ENCODE measurements at places on chromosomes 5 and 9.
A peak's percentile ranks its signal among the peaks of the same experiment; 100 is the strongest.

DNA sequence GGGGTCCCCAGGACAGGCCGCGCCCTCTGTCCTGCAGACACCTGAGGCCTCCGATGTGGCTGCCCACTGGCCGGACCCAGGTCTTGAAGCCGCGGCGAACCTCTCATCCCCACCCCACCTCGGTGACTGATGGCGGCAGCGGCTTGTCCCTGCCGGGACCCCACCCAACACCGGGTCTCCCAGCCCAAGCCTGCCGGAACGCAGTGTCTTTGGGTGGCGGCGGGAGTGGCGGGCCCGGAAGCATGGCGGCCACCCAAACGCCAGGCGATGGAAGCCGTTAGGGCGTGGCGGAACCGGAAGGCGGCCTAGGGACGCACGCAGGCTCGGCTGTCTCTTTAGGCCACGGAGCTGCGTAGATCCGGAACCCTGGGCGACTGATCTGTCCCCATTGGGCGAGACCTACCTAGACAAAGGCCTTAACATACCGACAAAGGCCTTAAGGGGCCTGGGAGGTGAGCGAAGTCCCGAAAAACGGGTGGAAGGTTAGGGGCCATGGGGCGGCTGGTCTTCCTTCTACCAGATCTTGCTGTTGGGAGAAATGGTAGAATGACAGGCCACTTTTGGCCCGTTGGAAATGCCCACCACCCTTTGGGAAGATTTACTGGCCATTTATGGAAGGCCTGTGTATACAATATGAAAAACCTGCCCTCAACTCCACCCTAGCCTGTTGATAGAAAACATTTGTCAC is 94.6 kb upstream of the SMC2 start:
- DNase-seq, result no peak

DNA sequence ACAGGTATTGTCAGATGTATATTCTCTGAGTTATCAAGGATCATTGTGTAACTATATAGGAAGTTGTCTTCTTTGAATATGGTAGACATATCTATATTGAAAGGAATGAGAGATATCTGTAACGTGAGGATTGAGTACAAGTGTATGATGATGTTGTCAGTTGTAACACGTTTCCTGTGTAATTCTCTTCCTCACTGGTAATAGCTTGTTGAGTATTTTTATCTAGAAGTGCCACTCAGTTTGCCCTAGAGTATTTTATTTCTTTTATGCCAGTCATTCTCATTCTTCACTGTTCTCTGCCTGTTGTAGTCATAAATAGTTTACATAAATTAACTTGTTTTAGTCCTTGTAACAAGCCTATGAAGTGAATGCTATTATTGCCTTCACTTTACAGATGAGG is 172.1 kb downstream of the BAAT start:
- DNase-seq, result no peak

- no peak for DNase-seq
These were observed 89.3 kb downstream of the COL5A1 start for GRCh38 chr9:134730761-134731496.

DNA sequence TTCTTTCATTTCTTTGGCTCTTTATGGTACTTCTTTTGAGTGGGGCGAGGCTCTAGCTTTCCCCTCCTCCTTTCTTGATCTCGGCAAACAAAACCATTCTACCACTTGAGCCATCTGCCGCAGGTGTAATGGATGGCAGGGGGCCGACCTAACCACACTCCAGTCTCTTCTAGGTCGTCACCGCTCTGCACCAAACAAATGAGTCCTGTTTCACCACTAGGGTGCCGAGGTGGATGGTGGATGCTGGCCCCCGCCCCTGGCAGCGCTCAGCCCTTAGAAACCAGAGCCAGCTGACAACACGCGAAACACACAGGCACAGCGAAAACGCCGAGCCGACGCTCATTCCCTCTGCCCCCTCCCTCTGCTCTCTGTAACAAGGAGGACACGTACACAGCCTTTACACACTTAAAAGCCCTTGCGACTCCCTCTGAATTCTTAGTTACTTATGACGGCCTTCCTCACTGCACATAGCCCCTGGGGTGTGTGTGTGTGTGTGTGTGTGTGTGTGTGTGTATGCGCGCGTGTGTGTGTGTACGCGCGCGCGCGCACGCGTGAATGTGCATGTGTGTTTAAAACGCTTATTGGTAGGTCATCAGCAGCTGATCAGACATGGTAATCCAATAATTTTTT is 199.4 kb downstream of the MEF2C start:
- no peak for DNase-seq

GRCh38 chr5:68464424-68464823 is 248.9 kb downstream of the PIK3R1 start:
- no peak for DNase-seq

- DNase-seq, result no peak
These were observed 148.5 kb upstream of the MRPS30 start for GRCh38 chr5:44660251-44660650.

DNA sequence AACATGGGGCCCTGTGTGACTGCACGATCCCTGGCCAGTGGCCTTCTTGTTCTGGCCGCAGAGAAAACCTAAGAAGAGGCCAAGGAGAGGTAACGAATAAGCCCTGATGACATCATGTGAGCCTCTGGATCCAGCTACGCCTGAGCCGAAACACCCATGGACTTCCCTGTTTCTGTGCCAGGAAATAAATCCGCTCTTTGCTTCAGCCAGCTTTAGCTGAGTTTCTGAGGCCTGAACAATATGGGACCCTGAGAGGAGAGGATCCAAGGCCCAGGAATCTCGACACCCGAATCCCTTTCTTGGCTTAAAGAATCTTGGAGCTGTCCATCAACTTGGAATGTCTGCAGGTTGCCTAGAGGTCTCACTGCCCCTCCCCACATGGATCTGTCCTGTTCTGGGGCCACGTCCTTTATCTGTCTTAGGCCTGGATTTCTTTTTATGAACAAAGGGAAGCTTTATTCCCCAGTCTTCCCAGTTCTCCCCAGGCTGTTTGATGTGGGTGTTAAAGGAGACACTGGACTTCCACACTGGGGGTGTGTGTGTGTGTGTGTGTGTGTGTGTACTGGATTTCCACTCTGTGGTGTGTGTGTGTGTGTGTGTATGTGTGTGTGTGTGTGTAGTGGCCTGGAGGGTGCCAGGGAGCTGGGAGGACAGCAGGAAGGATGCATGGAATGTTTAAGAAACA is 13.7 kb downstream of the IER5L start:
- peak; percentile 52 for DNase-seq

- no peak for DNase-seq
These were observed 471.2 kb downstream of the TAF11L14 start for GRCh38 chr5:18105449-18105848.

GRCh38 chr9:132237481-132237880 is 75.6 kb downstream of the NTNG2 start:
- no peak for DNase-seq

DNA sequence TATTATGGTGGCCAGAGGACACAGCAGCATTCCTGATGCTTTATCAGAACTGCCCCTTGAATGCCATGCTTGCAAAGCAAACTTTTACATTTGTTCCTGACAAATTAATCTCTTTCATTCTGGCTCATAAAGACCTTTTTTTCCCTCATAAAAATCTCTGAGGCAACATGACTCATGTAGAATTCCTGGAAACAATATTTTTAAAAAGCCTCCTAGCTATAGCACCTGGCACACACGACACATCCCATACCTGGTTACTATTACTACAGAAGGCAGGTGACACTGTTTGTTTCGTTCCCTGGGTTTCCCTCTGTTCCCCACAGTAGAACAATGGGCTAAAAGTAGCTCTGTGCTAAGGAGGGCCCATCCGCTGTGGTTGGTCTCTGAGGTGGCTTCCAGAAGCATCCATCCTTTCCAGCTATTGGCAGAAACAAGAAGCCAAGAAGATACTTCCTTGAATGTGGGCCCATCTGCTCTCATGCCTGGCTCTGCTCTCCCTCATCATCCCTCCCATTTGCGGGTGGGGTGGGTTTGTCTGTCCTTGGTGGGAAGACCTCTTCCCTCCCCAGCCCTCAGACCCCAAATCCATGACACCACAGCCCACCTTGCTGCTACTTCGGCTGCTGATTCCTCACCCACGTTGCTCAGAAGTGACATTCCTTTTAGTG is 59.1 kb downstream of the GALNT12 start:
- no peak for DNase-seq
